Stimulated activated naive CD8-positive, alpha-beta T cell treated with anti-CD3 and anti-CD28 coated beads, Interleukin-15, Interleukin-2, amounts not matched to agents 100 U/mL and 50 U/mL, for 24 hours (primary cell): ENCODE measurements at places on chromosomes 11 and 22.
A peak's percentile ranks its signal among the peaks of the same experiment; 100 is the strongest.

DNA sequence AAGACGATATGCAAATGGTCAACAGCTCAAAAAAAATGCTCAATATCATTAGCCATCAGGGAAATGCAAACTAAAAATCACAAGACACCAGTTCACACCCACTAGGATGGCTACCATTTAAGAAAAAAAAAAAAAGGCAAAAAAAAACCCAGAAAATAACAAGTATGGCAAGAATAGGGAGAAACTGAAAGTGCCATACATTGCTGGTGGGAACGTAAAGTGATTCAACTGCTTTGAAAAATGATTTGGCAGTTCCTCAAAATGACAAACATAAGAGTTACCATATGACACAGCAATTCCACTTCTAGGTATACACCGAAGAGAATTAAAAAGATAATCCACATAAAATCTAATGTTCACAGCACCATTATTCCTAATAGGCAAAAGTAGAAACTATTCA is 47.5 kb downstream of the PICALM start:
- DNase-seq, result no peak

DNA sequence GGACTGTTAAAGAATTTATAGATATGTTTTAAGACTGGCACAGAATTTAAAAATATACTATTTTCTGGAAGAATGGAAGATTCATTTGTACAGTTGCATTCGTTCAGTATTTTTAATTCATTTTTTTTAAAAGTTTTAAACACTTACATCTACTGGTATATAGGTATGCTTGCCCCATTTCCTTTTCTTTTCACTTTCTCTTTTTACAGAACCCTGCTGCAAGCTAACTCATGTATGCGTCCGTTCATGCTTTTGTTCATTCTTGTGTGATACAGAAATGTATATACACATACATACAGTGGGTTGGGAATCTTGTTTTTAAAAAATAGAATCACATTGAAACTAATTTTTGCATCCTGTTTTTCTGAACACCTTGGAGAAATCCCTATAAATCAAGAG is 31.0 kb downstream of the PACS1 start:
- no peak for DNase-seq

GRCh38 chr11:2317354-2318050 is 15.7 kb downstream of the TSPAN32 start:
- DNase-seq, result no peak

DNA sequence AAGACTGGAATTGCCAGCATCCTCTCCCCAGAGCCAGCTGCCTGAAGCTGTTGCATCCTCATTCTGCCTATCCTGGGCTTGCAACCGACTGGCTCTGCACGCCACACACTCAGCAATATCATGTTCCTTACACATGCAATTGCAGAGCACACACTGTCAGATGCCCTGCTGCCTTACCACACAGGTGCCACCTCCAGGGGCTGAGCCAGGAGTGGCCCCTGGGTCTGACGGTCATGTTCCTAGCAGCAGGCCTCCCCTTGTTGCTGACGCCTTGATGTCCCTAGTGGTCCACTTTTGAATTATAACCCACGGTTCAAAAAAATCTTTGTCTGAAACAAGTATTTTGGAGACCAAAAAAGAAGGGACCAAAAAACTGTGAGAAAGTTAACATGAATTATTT is 18.5 kb upstream of the OR8B8 start:
- DNase-seq, result no peak

- DNase-seq, result no peak
These were observed 16.3 kb downstream of the LDHAL6A start for GRCh38 chr11:18471995-18472394.

GRCh38 chr11:69277074-69277809 is 16.7 kb upstream of the MYEOV start:
- no peak for DNase-seq

DNA sequence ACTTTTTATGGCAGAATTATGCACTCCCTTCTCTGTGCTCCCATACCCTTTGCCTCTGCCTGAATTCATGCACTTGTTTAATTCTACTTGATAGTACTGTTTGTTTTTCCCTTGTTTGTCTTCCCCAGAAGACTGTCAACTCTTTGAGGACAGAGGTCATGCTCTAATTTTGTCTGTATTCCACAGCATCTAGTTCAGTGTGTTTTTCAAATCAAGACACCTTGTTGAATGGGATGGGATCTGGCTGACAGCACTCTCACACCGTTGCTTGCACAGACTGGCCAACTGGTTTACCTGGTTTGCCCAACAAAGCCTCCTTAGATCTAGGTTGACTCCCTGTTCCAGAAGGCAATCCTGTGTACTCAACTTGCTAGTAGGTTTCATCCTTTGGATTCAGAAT is 121.2 kb upstream of the TIMP3 start:
- DNase-seq, result no peak

- DNase-seq, result peak; percentile 55
These were observed 2.0 kb downstream of the MRGPRF start for GRCh38 chr11:69010964-69011623.

DNA sequence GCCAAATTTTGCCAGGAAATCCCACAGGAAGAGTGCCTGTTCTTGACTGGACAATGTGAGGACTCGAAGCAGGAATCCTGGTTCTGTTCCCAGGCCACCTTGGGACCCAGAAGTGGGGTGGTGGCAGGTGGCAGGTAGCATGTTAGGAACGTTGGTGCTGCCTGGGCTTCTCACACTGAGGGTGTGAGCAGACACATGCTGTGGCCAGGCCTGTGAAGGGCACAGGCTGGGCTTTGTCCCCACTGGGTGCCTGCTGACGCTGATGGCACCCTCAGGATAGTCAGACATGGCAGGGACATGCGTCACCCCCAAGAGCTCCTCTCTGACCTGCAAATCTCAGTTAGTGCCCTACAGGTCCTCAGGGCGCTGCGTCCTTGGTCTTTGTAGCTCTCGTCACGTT is 21.1 kb upstream of the NECTIN1 start:
- DNase-seq, result no peak

GRCh38 chr11:46475051-46475925 is 83.7 kb upstream of the CHRM4 start:
- DNase-seq, result no peak

GRCh38 chr11:134233729-134234179 is 9.3 kb downstream of the VPS26B start:
- DNase-seq, result no peak
